ENCODE measurements at places on chromosomes 16 and 17.

GRCh38 chr16:89367538-89367915, 122.8 kb downstream of the ANKRD11 start:
- ATAC-seq, result no peak

- no peak for ATAC-seq
These were observed 287.3 kb upstream of the AXIN2 start for GRCh38 chr17:65848751-65849150.

DNA sequence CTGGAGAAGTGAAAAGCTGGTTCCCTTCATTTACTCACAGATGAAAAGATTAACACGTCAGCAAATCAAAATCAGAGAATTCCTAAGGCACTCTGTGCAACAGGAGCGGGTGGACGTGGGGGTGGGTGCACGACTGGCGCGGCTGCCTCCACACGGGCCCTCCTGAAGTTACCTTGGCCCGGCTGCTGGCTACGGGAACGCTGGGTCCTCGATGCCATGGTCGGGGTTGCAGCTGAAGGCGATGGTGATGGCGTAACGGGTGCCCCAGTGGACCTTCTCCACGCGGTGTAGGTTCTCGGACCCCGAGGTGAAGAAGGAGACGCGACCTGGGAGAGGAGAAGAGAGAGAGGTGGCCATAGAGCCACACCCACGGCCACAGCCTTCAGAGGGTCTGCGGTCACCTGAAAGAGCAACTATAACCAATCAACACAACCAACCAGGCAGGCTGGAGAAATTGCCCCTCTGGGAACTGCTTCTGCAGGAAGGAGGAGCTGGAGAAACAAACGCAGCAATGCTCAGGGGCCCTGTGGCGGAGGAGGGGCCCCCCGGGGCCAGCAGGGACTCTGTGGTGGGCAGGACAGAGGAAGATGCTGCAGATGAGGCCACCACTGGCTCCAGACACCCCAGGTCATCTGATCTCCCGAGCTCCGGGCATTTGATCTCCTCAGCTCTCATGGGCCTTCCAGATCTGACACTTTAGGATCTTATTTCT, 20.8 kb downstream of the UTS2R start:
- no peak for ATAC-seq

DNA sequence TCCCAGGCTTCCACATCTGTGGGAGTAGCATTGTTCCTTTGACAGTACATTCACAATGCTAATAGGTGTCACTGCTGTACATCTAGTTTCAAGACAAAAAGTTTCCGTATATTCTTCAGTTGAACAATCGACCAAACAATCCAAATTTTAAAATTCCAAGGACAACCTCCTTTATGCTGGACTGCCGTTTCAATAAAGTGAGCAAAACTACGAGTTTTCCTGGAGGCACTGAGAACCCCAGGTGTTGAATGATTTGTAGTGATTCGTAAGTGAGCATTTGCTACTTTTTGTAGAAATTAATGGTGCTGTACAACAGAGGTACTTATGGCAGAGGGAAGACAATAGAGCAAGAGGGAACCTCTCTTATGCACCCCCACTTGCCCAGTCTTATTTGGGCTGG, 71.2 kb upstream of the NACA2 start:
- no peak for ATAC-seq

DNA sequence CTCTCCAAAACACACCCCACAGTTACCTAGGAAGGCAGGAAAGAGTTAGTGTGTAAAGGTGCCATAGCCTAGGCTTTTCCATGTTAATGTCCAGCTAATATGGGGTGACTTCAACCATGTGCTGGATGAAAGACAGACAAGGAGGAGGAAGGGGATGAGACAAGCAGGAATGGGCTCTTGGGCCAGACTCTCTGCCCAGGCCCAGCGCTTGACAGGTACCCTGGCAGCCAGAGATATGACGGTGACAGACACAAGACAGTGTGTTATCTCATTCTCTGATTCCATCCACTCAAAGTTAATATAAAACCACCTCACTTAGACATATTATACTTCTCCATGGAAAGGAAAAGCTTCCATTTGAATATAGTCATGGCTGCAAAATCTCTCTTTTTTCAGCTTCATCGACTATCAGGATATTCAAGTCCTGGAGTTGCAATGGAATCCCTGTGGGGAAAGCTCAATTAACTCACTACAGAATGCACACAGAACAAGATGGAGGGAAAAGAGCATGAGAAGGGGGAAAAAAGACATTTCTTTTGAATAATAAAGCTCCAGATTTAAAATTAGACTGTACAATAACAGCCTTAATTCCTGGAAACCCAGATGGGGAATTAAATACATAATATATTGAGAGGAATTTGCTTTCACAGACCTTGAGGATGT, 596.7 kb downstream of the TOX3 start:
- no peak for ATAC-seq

DNA sequence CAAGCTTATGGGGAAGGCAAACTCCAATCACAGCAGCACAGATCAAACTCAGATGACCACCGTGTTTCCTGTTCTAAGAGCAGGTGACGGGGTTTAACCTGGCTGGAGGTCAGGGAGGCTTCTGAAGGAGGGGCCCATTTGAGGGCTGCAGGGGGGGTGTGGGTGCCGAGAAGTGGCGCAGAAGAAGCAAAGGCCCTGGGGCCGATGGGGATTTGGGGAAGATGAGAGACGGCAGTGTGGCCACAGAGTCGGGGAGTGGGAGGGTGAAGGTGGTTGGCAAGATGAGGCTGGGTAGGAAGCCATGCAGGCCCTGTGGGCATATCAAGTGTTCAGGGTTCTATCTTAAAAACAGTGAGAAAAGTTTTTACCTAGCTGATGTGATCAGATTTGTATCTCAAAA, 122.9 kb downstream of the CLEC16A start:
- ATAC-seq, result no peak

DNA sequence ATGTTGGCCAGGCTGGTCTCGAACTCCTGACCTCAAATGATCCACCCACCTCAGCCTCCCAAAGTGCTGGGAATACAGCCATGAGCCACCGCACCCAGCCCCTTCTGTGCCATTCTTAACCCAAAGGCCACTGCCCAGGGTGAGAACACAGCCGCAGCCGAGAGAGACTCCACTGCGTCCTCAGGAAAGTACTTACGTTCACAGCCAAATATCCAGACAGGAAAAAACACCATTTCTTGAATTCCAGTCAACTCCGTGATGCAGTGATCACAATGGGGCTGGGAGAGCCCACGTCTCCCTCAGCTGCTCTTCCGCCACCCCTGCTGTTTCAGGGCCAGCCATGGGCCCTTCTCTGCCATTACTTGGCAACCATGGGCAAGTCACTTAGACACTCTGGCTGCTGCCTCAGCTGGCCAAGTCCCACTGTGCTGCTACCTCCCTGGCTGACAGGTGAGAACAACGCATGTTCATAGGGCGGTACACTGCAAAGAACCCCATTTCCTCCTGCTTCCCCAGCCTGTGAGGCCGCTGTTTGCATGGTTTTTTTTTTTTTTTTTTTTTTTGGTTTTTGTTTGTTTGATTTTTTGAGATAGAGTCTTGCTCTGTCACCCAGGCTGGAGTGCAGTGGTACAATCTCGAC, 4.3 kb downstream of the CDIP1 start:
- no peak for ATAC-seq

- peak; percentile 7 for ATAC-seq
These were observed 1.5 kb downstream of the NDRG4 start for GRCh38 chr16:58501242-58502131.

GRCh38 chr16:89687092-89687940, 827 bp downstream of the CDK10 start:
- ATAC-seq, result peak; percentile 65

DNA sequence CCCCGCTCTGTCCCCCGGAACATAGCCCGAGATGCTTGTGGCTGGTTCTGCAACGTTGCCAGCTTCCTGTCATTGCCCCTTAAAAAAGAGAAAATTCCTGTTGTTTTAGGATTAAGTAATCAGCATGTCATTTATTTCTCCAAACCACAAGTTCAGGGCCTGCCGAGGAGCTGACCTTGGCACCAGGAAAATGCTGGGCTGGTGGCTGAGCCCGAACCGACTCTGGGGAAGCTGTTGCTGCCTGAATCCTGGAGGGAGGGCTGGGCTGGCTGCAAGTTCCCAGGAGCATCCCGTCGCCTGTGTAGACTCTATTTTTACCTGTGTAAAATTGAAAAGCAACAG, 130.9 kb upstream of the FOXF1 start:
- peak; percentile 10 for ATAC-seq

GRCh38 chr16:85746460-85747215, 4.3 kb downstream of the C16orf74 start:
- ATAC-seq, result no peak

DNA sequence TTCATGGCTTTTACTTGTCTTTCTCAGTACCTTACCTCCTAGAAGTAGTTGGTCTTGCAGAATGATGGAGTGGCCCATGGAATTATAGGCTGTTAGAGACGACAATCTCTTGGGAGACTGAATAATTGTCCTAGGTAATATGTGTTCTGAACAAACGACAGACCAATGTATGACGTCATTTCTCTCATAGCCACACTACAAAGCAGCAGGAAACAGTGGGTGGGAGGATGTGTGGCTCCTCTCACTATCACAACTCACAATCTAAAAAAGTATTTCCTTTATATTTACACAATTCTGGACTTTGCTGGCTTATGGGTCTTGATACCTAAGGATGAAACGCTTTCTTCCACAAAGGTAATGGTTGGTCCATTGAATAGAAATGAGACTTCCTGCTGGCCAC, 183.9 kb downstream of the TOX3 start:
- no peak for ATAC-seq

- peak; percentile 85 for ATAC-seq
These were observed 98.6 kb downstream of the WNT3 start for GRCh38 chr17:46719891-46720290.

- ATAC-seq, result peak; percentile 14
These were observed 62.7 kb downstream of the TEX2 start for GRCh38 chr17:64200080-64201032.

DNA sequence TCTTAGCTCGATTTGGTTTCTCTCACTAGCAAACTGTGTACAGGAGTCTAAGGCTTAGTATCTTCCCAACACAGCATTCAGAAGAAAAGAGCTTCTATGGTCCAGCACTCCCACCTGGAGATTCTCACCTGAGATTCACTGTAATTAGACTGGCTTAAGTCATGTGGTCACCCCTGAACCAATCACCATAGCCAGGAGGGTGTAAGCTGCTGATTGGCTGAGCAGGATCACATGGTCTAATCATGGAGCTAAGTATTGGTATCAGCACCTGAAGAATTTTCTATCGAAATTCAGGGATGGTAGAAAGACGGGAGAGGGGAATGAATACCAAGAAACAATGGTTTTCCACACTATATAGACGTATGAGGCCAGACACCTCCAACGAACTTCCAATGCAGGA, 359.8 kb upstream of the ERCC4 start:
- no peak for ATAC-seq

GRCh38 chr16:9755081-9755480, 427.1 kb downstream of the GRIN2A start:
- no peak for ATAC-seq

- no peak for ATAC-seq
These were observed 16.6 kb downstream of the RMI2 start for GRCh38 chr16:11361701-11362451.

DNA sequence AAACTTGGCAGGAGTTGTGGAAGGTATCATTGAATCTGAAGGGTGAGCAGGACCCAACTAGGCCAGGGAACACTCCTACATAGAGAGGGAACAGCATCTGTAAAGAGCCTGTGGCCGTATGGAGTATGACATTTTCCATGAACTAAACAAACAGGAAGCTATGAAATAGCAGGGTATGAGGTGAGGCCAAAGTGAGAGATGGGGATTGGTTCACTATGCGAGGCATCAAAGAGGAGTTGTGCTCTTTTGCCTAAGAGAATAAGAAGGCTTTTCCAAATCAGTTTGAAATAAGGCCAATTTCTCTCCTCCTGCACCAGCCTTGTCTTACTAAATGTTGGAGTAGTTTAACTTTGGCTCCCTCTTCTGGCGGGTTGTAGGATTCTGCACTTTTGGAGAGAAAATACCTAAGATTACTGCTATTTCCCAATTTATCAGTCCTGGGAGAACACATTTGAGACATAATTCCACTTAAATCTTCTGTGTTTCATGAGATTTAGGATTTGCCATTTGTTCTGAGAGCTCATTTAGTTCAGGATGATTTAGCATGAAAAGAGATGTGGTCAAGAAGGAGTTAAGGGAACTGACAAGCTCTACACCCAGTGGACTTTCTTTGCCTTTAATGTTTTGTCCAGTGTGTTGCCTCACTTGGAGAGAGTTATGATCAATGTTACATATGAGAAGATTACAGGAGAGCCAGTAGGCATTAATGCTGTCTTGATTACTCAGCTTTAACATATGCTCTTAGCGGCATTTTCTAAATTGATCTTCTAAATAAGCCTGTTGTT, 55.4 kb downstream of the TNRC6C start:
- ATAC-seq, result peak; percentile 87

DNA sequence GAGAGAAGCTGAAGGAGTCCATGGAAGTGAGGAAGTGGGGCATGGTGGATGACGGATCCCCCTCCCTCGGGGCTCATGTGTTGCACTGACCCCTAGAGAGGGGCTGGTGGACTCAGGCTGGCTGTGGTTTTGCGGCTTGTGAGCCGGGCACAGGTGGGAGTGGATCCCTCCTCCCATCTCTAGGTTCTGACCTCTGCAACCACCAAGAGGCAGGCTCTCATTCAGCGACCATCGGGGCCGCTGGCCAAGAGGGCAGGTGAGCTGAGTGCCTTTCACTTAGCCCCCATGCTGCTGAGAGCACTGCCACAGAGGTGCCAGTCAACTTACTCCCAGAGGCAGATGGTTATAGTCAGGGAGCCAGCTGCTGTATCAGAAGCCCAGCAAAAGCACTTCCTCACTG, 67.3 kb downstream of the SCNN1B start:
- no peak for ATAC-seq

- ATAC-seq, result no peak
These were observed 28.7 kb downstream of the MMP15 start for GRCh38 chr16:58054289-58054688.

GRCh38 chr16:56748191-56748590, 18.3 kb downstream of the NUP93 start:
- no peak for ATAC-seq

- peak; percentile 80 for ATAC-seq
These were observed 23.8 kb downstream of the SPHK1 start for GRCh38 chr17:76408037-76408849.

DNA sequence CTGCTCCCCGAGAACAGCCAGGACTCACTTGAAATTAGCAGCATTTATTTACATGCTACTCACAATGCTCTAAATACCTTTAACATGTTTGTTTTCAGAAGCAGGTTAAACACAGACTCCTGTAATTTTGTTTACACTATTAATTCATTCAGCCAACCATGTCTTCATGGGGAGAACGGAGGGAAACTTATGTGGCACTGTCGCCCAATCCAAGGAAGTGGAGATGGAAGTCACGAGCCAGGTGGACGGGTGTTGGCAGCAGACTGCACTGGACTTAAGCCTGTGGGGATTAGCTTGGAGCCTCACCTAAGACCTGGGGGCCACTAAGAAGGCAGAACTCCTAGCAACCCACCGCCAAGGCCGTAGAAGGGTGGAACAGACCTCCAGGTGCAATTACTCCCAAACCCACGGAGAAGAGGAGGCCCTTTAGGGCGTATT, 8.8 kb upstream of the GFAP start:
- ATAC-seq, result no peak

Measured in SK-N-SH treated with all-trans-retinoic acid at 6 μM for 48 hours (cell line).